Keratinocyte (primary cell): ENCODE measurements at places on chromosomes 3 and 15.

- no peak for DNase-seq
Measured at GRCh38 chr3:141015481-141015880, 35.7 kb upstream of the SPSB4 start.

DNA sequence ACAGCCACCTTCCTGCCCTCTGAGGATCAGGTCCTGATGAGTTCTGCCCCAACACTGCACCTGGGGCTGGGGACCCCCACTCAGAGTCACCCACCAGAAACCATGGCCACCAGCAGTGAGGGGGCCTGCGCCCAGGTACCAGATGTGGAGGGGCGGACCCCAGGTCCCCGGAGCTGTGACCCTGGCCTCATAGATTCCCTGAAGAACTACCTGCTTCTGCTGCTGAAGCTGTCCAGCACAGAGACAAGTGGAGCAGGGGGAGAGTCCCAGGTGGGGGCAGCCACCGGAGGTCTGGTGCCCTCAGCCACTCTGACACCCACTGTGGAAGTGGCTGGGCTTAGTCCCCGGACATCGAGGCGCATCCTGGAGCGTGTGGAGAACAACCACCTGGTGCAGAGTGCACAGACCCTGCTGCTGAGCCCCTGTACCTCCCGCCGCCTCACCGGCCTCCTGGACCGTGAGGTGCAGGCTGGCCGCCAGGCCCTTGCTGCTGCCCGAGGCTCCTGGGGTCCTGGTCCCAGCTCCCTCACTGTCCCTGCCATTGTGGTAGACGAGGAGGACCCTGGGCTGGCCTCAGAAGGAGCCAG is 27.0 kb upstream of the SLC28A1 start:
- no peak for DNase-seq

DNA sequence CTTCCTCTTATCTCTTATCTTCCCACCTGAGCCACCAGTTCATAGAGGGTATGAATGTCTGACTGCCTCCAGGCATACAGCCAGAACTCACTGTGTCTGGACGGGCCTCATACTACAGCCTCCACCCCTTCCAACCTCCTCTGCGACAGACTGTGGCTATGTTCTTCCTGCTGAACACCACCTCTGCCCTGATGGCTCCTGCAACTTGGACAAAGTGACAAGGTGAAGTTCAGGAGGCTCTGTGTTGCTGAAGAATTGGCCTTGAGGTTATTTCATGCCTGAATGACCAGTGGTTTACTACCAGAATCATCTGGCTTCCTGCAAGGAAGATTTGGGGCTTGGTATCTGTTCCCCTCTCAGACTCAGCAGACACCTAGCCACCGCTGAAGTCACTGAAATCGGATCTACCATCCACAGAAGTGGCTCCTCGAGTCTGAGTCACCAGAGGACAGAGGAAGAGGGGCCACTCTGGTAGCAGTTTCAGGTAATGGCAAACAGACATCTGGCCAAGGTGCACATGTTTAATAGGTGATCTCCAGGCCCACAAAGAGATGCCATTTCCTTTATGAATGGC is 14.2 kb upstream of the ULK3 start:
- no peak for DNase-seq

DNA sequence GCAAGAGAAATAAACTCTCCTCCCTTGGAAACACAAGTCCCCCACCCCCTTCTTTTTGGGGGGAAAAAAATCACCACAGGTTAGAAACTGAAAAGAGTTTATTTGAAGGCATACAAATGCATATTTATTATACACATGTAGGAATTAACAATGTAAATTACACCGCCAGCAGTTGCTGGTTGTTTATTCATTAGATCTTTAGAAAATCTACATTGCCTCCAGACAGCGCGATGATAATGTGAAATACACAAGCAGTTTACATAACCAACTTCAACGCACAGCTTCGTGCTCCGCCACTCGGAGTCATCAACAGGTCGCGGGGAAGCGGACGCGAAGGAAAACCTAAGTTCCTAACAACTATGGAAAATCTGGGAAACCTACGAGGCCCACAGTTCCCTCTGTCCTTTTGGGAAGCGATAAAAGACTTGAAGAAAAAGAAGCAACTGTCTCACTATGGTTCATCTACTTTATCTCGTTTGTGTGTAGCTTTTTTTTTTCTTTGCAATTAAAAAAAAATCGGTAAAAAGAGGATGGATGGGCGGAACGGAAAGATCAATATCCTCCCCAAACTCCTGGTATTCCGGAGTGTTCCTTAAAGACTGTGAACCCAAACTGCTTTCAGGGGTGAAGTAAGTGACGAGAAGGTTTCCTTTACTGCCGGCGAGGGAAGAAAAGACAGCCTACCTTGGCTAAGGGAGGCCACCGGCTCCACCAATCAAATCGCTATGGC is 8.4 kb upstream of the FOXB1 start:
- no peak for DNase-seq

DNA sequence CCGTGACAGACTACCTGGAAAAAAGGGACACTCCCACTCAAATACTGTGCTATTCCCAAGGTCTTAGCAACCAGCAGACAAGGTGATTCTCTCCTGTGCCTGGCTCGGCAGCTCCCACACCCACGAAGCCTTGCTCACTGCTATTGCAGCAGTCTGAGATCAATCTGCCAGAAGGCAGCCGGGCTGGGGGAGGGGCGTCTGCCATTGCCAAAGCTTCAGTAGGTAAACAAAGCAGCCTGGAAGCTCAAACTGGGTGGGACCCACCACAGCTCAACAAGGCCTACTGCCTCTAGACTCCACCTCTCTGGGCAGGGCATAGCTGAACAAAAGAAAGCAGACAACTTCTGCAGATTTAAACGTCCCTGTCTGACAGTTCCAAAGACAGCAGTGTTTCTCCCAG is 128.4 kb upstream of the SETMAR start:
- DNase-seq = no peak

- no peak for DNase-seq
Measured at GRCh38 chr3:13379201-13379830, 40.8 kb downstream of the NUP210 start.

GRCh38 chr15:40450047-40450446 is 9.3 kb downstream of the BAHD1 start:
- DNase-seq = no peak
